ENCODE measurements at places on chromosomes 5 and 9.

- DNase-seq = no peak
These were observed 65.2 kb downstream of the LRRC70 start for GRCh38 chr5:62643556-62644451.

GRCh38 chr9:69578026-69578425 lies 94.1 kb downstream of the APBA1 start:
- DNase-seq = no peak

GRCh38 chr9:133137451-133138231 lies 16.6 kb upstream of the RALGDS start:
- no peak for DNase-seq

GRCh38 chr5:56279291-56279690 lies 46.2 kb upstream of the ANKRD55 start:
- no peak for DNase-seq

- no peak for DNase-seq
These were observed 382.1 kb upstream of the CDH18 start for GRCh38 chr5:20370061-20370460.

DNA sequence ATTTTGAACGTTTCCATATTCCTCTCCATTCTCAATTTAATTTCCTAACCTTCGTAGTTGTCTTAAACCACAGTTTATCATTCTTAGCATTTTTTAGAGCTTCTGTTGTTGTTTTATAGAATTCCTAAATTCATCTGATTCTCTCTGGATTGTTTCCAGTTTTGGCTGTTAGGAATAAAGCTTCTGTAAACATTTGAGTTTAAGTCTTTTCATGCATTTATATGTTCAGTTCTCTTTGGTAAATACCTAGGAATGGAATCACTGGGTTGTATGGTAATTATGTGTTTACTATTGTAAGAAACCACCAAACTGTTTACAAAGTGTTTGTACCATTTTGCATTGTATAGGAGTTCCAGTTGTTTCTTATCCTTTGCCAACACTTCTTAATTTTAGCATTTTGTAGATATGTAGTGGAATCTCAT lies 29.7 kb downstream of the GPR21 start:
- DNase-seq = no peak

DNA sequence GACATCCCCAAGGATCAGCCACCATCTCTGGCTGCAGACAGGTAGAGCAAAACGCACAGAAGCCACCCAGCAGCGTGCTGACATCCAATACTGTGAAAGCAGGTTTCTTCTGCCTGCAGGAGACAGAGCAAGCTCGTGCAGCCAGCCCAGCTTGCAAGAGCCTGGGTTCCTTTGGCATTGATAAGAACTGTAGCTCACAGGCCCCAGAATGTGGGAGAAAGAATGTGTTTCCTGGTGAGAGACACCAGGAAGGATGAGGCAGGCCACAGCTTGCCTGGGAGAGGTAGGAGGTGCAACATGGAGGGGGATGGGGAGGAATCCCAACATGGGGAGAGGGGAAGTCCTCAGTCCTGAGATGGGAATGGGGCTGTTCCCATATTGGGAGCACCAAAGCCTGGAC lies 34.0 kb upstream of the ARAP3 start:
- DNase-seq = no peak

DNA sequence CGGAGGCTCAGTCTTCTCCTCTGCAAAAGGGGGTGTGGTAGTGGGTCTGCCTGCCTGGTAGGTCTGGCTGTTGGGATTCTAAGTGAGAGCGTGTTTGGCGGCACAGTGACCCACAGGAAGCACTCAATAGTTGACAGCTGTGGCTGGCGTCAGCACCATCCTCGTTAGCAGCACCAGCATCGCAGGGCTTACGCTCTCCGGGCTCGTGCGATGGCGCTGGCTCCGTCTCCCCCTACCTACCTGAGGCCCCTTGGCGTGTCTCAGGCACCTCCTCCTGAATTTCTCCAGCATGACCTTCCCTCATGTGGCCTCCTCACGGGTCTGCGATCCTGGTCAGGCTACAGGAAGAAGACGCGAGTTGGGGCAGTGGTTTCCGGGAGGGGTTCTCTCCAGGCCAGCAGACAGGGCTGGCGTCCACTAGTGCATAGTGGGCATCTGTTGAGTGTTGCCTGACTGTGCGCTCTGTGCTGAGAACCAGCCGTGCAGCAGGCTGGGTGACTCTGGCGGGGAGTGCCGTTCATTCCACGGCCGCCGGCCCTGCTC lies 66.9 kb downstream of the HMCN2 start:
- DNase-seq = no peak

DNA sequence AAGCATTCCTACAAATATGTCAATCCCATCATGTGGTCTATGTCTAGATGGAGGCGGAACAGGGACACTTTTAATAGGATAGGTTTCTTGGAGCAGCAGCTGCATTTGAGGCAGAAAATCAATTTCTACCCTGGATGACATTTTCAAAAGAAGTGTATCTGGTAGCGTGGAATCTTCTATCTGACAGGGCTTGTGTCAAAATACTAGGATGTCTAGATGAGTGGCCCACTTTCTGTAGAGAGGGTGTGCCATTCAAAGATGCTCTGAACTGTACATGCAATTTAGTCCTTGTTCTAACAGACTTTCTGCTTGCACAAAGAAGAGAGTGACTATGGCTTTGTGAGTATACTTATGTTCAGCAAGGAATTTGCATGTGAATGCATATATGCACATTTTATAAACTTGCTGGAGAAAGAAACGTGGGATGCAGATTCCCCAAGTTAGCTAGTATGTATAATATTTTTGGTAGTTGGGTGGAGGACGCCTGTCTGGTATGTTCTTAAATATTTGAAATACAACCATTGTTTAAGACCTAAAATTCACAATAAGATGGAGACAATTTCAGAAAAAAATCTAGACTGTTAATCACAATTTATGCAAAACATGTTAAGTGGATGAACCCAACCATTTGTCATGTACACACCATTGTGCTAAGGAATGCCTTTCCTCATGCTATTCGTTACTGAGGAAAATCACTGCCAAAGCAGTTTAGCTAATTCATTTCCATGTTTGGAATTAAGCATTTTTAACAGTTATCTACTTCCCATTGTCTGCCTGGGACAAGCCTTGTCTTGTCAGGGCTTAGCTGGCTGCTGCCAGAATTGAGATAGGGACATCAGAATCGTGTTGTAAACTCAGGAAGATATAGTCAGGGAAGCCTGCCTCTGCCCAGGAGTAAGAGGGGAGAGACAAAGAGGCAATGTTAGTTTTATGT lies 129.1 kb upstream of the MEF2C start:
- no peak for DNase-seq

DNA sequence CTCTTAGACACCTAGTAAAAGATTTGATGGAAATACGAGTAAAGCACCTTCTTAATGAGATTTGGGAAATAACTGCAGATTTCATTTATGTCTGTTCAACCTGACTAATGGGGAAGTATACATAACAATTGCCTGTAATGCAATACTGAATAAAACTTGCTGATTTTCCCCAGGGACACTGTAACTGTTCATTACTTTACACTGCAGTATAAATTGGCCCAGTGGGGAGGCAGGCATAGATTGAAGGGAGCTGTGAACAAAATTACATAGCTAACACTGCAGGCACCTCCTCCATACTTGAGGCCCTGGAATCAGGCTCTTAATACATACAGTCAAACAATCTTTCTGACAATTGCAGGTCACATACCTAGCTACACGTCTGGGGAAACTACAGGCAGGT lies 216.2 kb downstream of the PTPRD start:
- no peak for DNase-seq

DNA sequence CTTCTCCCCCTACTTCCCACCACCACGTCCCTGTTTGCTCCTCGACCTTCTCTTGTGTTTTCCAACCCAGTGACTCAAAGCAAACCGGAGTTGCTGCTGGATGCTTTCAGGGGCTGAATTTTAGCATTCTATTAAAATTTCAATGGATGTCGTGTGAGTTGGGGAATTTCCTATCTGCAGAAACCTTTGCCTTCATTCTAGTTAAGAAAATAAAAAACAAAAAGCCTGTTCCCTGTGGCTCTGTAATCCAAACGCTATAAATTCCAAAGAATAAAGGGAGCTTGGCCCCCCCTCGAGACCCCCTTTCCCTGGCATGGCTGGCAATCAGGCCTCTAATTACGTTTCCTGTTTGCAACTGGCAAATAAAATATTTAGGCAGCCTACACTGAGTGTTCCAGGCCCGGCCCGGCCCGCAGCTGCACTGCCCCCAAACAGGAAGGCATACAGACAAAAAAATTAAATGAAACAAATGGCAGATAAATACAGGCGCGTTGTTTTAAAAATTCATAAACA lies 139.4 kb upstream of the PPP1R26 start:
- no peak for DNase-seq

GRCh38 chr5:6634788-6635430 lies 1.7 kb downstream of the SRD5A1 start:
- DNase-seq = no peak

DNA sequence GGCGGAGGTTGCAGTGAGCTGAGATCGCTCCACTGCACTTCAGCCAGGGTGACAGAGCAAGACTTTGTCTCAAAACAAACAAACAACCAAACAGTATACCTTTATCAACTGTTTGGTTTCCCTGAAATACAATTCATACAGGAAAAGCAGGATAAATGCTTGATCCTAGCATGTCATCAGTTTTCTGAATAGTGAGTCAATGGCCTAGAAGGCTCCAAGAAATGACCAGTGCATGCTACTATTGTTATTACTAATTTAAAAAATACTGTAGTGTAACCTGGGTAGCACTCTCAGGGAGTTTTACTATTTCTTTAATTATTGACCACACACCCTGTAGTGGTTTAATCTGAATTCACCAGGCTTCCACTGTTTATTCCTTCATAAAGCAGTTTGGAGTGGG lies 101.0 kb upstream of the PTPN3 start:
- DNase-seq = no peak

DNA sequence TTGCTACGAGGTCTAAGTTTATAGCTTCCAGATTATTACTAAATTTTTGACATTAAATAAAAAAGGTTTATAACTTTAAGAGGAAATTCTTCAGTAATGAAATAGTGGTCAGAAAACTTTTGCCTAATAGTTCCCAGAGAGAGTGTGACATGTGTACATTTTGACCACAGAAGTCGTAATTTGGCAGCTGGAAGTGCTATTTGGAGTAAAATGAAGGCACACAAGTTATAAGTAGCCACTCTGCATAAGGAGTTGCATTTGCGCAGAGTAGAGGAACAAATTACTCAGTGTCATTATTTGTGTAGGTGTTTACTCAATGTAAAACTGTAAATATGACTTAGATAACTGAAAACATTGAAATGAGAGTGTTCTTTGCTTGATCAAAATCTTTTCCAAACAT lies 408.4 kb downstream of the CCDC171 start:
- no peak for DNase-seq

DNA sequence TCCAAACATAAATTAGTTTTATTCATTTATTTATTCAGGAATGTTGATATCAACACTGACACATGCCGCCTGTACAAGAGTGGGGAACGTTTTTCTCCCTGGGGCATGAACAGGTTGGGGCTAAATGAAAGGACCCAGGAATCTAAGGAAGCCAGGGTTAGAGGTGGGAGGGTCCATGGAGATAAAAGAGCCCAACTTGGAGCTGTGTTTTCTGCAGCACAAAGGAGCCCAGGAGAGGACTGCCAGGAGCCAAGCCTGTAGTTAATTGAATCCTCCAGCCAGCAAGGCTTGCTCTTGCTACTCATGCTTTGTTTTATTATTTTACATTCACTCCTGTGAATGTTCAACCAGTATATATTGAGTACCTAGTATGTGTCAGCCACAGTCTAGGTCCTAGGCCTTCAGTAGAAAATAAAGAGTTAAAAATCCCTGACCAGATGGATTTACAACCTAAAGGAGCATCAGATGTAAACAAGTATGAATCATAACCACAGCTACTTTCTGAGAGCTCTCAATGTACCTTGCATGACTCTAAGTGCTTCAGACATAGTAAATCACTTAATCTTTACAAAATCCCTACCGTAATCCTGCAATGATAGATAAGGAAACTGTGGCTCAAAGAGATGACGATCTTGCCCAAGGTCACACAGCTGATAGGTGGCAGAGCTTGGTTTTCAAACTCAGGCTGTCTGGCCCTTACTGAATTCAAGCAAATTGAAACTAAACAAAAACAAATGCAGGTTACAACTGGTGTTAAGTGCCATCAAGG lies 69.8 kb downstream of the ASTN2 start:
- no peak for DNase-seq

DNA sequence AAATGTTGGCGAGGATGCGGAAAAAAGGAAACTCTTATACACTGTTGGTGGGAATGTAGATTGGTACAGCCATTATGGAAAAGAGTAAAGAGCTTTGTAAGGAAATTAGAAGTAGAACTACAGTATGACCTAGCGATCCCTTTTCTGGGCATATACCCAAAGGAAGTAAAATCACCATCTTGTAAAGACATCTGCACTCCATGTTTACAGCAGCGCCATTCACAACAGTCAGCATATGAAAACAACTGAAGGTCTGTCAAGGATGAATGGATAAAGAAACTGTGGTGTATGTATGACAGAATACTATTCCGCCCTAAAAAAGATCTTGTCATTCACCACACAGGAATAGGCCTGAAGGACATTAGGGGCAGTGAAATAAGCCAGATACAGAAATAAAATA lies 27.7 kb upstream of the SLC25A51 start:
- DNase-seq = no peak

GRCh38 chr5:172669386-172670004 lies 28.4 kb downstream of the NEURL1B start:
- DNase-seq = no peak

DNA sequence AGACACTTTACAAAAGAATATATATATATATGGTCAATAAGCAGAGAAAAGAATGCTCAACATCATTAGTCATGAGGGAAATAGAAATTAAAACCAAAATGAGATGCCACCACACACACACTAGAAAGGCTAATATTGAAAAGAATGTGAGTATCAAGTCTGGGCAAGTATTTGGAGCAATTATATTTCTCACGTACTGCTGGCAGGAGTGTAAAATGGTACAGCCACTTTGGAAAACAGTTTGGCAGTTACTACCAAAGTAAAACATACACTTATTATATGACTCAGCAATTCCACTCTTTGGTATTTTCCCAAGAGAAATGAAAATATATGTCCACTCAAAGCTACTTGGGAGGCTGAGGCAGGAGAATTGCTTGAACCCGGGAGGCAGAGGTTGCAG lies 29.8 kb downstream of the NEUROG1 start:
- DNase-seq = no peak

DNA sequence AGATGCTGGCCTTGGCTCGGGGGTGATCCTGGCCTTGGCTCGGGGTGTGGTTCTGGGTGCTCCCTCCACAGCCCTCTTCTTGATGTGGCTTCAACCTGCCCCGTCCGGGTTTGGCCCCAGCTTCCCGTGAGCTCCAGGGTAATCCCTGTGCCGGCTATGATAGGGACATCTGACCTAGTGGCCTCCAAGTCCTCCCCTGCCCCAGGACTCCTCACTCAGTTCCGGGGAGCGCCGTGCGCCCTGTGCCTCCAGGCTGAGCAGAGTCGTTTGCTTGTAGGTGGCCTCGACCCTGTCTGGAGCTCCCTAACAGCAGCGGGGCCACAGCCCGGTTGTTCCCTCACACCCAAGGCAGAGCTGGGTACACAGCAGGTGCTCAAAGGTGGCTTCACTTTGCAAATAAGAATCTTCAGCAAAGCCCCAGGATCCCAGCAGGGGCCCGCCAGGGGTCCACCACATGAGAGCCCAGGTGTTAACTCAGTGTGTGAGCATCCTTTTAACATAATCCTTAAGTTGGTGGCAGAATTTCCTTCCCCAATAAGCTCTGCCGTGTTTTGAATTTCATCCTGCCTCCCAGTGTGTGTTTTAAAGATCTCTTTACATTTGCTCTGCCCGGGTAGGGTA lies 32.3 kb upstream of the CEP72 start:
- DNase-seq = no peak
